H7 (cell line): ENCODE measurements at places on chromosomes 1 and 21. TPM values are rescaled to one million over a fixed set of nuclear protein-coding genes. Genes with fewer than 3 reads are reported as not detected.

DNA sequence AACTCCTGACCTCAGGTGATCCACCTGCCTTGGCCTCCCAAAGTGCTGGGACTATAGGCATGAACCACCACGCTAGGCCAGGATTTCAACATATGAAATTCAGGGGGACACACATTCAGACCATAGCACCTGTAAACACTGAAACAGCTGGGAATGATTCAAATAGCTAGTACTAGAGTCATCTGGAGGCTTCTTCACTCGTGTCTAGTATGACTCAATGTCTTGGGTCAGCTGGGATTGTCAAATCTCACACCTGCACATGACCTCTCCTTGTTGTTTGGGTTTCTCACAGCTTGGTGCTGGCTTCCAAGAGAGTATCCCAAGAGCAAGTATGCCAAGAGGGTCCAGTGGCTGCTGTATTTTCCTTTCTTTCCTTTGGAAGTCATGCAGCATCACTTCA is 75.1 kb downstream of the PGM1 start:
- no peak for DNase-seq

GRCh38 chr1:155472491-155473083 is 90.0 kb downstream of the ASH1L start:
- no peak for DNase-seq

DNA sequence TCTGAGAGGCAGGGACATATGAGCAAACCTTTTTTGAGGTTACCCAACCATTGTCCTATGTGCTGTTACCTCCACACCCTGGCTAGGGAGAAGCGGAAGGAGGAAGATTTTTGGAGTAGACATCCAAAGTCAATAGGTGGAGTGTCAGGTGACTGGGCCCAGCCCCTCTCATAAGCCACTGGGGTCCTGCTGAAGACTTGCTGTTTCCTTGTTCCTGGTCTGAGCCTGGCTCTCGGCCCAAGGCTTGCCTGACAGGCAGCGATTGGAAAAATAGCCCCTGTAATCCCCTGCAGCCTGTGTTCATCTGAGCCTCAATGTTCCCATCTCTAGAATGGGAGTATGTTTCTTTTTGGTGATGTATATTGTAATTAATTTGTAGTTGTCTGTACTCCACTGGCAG is 6.9 kb upstream of the PIGR start:
- no peak for DNase-seq

GRCh38 chr1:6220236-6220635 is 14.3 kb downstream of the RNF207 start:
- no peak for DNase-seq

DNA sequence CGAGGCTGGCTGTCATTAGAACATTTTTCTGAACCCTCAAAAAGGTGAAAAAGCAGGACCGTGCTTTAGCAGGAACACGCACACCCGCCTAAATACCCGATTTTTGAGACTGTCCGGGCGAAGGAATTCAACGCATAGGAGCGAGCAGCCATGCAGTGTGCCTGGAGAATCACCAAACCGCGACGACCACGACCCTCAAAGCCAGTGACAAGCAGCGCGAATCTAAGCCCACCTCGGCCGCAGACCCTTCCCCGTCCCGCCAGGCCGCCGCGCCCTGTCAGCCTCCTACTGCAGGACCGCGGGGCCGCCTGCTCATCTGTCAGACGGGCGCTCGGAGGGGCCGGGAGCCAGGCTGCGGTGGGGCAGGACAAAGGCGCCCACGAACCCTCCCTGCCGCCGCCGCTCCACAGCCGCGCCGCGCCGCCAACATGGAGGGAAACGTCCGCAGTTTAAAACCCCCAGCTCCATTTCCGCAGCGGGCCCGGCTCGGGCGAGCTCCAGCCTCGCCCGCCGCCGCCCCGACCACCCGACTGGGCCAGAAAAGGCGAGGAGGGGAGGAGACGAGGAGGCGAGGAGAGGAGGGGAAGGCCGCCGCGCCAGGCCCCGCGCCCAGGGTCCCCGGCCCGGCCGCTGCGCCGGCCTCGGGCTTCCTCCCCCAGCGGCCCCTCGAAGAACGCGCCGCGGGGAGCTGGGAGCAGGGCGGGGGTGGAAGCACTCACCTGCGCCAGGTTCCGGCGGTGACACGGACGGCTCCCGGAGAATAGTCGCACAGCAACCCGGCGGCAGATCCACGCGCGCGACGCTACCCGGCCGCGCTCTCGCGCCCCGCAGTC is at the start of gene LBR:
TSS of gene LBR (minus strand) at position 804 of the 833 bp plus-strand sequence. CDS start 3,963 bp downstream, outside the sequence.
- peak; percentile 91 for DNase-seq

DNA sequence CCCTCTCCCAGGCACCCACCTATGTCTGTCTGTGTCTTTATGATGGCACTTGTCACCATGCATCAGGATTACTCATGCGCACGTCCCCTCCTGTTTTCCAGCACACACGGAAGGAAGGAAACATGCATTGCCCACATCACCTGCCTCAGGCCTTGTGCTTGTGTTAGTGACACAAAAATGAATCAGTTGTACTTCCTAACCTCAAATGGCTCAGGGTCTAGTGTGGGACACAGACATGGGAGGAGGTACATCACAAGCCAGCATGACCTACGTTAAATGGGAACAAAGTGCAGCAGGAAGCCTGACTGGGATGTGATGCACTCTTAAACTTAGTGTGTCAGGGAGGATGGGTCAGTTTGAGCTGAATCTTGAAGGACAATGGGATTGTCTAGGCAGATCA is 126.7 kb downstream of the TRABD2B start:
- no peak for DNase-seq

DNA sequence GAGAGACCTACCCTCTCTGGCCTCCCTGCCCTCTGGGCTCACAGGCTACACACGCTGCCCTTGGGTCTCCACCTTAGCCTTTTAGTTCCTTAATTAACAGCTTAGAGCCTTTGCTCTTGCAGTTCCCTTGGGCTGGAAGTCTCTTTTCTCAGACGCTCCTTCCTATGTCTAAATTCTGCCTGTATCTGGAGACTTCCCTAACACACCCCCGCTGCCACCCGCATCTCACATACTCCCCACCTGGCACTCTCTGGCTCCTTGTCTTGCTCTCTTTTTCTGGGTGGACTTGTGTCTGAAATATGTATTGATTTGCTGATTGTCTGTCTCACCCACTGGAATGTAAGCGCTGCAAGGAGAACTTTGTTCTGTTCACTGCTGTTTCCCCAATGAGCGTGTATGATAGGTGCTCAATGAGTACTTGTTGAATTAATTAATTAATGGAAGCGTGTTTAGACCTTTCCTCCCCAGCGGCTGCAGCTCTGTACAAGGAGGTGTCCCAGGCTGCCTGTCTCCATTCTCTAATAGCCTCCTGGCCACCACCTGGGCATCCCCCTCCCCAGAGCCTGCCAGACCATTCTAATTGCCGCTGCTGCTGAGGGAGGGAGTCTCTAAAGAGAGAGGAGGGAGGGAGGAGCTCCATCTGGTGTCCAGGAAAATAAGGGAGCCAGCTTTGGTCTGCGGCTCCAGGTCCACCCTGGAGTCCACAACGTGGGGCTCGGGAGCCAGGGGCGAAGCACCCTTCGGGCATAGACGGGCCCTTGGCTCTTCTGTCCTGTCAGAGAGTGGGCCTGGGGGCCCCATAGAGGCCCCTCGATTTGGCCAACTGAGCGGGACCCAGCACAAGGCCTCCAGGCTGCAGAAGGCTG is 95.4 kb downstream of the RNF220 start:
- peak; percentile 87 for DNase-seq

DNA sequence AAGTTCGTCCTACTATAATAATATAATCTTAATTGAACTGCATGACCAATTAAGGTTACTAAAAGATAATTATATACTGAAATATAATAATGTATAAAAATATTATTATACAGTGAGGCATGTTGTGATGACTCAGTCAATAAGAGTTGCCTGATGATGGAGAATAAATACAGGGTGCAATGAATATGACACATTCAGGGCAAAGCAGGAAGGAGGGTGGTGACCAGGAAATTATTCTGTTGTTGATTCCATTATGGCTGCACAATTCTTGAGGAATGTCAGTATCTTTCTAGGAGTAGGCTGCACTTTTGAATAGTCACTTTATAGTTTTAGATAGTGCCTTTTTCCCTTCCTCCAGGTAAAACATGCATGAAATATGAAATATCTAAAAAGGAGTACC is 46.4 kb upstream of the RGS21 start:
- DNase-seq = no peak

DNA sequence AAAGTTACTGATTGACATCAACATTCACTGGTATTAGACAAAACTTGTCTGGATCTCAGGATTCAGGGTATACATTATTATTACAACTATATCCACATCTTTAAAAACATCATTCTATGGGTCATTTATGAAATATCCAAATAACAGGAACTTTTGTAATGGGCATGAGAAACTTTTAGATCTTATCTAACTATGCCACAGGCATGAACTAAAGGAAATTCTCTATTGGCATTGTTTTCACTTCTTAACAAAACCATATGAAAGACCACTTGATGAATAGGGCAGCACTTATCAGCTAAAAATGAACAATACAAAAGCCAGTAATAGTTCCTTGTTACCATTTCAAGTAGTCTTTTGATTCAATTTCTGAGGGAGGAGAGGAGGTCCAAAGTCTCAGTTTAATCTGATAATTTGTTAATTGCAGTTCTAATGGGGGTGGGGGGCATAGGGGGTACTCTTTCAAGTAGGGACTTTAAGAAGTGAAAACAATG is 30.8 kb upstream of the CPLANE2 start:
- DNase-seq = no peak

GRCh38 chr1:40783001-40783905 is at the start of gene KCNQ4:
Gene KCNQ4, plus strand, starts transcription at chr1:40783787. Its CDS starts 307 bp downstream, at chr1:40784094.
- peak; percentile 95 for DNase-seq

GRCh38 chr1:198794498-198794897 is 155.7 kb downstream of the PTPRC start:
- DNase-seq = no peak

DNA sequence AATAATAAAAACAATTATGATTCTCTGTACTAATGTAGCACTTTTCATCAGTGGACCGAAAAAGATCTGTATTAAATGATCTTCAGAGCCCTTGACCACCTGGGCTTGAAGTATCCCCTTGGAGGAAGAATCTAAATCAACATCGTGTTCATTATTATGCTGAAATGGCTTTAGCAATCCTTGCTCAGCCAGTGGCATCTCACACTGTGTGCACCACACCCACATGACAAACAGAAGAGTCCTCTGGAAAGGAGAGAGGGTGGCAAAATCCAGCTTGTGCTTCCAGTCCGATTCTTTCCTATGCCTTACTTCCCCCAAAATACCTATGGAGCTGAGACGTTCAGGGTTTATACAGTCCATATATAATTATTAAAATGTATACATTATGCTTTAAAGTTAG is 318.5 kb upstream of the RUNX1 start:
- no peak for DNase-seq

GRCh38 chr1:234958706-234959657 is 169.7 kb downstream of the TOMM20 start:
- no peak for DNase-seq

DNA sequence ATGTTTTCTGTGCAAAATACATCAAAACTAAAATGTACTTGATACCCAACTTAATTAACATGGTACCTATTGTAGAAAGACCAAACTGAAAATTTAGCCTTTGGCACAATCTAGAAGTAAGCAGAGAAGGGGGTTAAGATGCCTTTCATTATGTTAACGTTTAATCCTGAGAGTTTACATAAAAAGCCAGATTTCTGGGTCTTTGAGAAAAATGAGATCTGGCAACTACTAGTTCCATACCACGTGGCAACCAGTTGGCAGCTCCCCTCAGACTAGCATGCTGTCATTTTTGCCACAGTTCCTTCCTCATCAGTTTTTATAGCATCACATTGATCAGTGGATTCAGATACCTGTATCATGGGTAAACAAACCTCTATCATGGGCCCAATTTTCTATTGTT is 1.5 kb downstream of the RO60 start:
- DNase-seq = no peak

GRCh38 chr1:203661572-203661971 is 34.9 kb downstream of the ATP2B4 start:
- no peak for DNase-seq

DNA sequence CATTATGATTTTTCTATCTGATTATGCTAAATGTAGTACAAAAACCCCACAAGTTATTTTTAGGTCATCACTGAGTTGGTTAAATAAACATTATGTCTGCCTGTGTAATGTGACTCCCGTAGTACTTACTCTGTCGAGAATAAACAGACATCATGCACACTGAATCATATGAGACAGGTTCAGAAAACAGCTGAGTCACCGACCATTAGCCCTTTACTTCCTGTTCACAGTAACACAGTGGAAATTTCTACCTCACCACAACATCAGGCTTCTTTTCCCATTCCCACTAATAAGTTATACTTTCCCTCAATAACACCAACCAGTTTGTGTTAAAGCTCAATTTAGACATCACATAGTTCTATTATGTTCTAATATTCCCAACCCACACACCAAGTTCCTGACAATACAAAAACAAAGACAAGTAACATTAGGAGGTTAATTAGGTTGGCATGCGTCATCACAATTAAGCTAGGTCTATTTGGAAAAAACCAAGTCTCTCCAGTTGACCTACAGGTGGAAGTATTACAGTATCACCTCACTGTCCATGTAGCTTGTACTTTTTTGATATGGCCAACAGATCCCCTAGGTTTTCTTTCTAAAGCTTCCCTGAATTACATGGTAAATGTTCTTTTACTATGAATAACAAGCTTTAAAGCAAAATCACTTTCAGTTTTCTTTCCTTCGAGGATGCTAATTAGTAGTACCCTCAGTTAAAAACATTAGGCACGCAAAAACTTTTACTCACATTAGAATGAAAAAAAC is 154.2 kb downstream of the EIF4G3 start:
- no peak for DNase-seq

DNA sequence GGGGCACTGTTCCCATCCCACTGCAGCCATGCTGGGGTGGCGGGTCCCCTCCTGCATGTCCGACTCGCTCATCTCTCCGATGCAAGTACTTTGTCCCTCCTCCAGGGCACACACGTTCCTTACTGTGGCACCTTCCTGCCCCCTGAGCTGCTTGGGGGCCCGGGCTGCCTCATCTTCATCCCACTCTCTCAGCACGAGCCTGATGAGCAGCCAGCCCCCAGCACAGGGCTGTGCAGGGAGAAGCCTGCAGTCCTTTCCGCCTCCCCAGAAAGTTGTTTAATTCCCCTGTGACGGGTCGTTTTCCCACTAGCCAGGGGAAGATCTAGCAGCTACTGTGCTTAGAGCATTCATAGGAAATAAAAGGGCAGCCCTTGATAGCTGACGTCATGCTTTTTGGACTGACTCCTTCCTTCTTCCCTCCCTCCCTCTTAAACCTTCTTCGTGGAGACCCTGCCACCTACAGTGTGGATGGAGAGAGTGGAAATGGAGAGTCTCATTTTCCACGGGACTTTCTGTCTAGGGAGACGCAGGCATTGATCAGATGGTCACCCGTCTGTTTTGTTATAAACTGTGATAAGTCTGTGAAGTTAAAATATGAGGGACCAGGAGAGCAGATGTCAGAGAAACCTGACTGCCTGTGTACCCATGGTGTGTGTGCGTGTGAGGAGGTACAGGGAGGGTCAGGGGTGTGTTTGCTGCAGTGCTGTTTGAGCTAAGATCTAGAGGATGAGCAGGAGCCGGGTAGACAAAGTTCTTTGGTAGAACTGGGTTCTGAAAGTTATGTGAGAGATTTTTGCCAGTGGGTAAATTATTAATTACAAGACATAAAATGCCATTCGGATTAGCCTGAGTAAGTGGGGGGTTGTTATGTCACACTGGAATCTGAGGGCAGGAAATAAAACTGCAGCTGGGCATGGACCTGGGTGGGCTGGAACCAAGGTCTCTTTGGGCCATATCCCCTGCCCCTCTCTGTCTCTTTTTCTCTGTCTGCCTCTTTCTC is 34.3 kb downstream of the GPR137B start:
- DNase-seq = no peak

CASQ1 gene
- 4.2 and 4.4 TPM in 2 replicates for total RNA-seq

OR2T33 gene
- total RNA-seq = not detected in 2 replicates

AGMAT gene
- total RNA-seq = 6.9 and 7.8 TPM in 2 replicates

PROX1 gene
- total RNA-seq = 2.3 and 2.9 TPM in 2 replicates

KCND3 gene
- total RNA-seq = 0.21 and 0.63 TPM in 2 replicates

NTNG1 gene
- total RNA-seq = 3.7 and 5.4 TPM in 2 replicates

FCRLA gene
- total RNA-seq = not detected in 2 replicates

NID1 gene
- total RNA-seq = 12.9 and 16.4 TPM in 2 replicates

LDLRAD1 gene
- total RNA-seq = not detected in 2 replicates
